ENCODE measurements at places on chromosomes 1 and 21.

DNA sequence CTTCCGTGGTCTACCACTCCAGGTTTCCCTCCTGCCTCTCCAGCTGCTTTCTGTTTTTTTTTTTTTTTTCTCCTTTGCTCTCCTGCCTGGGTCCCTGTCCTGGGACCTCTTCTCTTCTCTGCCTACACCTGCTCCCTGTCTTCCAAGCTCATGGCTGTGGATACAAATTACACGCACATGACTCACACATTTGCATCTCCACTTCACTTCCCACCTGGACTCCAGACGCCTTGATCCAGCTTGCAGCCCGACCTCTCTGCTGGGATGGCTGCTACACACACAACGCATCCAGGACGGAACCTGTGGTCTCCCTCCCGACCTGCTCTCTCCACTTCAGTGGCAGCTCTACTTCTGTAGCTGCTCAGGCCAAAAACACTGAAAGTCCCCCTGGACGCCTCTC lies 44.4 kb upstream of the B3GALT5 start:
- DNase-seq: no peak

DNA sequence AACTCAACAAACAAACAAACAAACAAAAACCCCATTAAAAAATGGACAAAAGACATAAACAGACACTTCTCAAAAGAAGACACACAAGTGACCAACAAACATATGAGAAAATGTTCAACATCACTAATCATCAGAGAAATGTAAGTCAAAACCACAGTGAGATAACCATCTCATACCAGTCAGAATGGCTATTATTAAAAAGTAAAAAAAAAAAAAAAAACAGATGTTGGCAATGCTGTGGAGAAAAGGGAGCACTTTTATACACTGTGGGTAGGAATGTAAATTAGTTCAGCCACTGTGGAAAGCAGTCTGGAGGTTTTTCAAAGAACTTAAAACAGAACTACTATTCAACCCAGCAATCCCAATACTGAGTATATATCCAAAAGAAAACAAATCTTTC lies 94.7 kb downstream of the PLPP3 start:
- DNase-seq: no peak

DNA sequence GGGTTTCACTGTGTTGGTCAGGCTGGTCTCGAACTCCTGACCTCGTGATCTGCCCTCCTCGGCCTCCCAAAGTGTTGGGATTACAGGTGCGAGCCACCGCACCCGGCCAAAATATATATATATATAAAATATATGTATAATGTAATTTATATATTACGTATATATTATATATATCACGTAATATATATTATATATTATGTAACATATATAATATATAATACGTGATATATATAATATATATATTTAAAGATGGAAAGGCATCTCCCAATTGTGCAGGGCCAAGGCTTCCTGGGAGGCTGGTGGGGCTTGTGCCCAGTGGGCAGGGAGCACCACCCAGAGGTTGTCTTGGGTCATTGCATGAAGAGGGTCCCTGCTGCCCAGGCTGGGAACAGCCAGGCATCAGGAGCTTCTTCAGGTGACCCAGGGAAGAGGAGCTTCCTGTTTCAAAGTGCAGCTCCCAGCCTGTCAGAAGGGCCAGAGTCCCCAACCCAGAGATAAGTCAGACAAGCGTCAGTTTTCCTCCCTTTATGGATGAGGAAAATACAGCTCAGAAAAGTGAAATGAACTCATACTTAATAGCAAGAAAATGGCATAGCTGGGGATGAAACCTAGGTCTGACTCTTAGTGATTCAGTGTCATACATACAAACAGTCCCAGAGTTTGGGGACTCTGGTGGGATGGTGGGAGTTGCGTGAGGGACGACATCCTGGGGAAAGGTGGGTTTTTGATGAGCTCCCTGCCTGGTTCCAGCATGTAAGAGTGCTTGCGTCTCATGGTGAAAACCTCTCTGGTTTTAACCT lies 12.0 kb downstream of the UBE2Q1 start:
- DNase-seq: peak; percentile 53

DNA sequence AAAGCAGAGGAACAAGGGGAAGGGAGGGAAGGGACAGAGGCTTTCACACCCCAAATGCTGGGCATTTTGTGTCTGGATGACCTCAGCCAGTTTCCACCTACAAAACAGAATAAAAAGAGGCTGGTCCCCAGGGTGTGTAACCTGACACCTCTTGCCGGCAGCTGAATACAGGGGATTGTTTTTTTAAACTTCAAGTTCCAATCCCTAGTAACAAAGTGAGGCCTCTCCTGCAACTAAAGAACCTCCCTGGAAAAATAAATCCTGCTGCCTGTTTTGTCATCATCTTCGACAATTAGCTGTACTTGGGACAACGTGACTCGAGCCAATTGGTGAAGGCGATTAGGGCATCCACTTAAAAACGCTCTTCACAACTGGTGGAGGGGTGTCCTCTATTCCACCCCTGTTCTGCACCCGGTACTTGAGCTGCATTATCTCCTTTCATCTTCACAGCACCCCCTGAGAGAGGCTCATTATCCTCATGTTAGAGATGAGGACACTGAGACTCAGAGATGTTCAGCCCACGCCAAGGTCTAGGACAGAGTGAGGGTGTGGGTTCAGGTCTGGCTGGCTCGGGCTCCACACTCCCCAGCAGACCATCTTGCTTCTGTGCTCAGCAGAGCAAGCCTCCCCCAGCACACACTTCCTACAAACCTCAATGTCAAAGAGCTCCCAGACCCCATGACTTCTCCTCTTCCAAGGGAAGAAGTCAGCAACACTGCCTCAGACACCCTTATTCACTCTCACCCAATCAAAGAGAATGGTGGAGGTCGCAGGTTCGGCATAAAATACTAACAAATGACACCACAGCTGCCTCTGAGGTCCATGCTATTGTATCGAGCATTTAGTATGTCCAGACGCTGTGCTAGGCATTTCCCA lies 15.2 kb downstream of the ITPKB start:
- DNase-seq: no peak

GRCh38 chr21:16213518-16213917 lies 483.7 kb downstream of the USP25 start:
- DNase-seq: no peak

DNA sequence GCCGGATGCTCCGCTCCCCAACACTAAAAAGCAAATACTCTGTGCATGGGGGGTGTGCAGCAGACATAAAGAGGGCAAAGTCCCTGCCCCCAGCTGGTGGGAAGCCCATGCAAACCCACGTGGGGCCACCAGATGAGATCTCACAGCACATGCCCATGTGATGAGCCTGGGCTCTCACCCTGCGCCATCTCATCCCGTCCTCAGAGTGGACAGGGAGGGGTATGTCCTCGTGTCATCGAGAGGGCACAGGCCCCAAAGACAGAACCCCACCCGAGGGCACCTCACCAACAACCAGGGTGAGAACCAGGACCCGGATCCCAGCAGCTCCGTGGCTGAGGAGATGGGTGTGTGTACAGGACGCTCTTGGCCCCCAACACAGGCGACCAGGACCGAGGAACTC lies 25.1 kb upstream of the ARHGEF16 start:
- DNase-seq: no peak

DNA sequence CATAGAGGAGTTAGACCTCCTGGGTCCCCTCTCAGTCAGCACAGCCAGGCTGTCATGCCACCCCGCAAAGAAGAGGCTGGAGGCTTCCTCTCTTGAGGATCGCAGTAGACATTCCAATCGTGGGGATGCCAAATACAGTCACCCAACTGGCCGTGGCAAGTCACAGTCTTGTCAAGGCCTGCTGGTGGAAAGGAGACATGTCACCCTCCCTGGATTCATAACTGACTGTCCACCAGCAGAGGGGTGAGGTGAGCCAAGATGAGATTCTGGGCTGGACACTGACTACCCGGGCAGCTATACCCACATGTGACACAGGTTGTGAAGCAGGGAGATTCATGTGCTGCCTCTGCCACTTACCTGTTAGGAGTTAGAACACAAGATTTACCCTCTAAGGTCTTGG lies 123.5 kb upstream of the NGF start:
- DNase-seq: no peak

DNA sequence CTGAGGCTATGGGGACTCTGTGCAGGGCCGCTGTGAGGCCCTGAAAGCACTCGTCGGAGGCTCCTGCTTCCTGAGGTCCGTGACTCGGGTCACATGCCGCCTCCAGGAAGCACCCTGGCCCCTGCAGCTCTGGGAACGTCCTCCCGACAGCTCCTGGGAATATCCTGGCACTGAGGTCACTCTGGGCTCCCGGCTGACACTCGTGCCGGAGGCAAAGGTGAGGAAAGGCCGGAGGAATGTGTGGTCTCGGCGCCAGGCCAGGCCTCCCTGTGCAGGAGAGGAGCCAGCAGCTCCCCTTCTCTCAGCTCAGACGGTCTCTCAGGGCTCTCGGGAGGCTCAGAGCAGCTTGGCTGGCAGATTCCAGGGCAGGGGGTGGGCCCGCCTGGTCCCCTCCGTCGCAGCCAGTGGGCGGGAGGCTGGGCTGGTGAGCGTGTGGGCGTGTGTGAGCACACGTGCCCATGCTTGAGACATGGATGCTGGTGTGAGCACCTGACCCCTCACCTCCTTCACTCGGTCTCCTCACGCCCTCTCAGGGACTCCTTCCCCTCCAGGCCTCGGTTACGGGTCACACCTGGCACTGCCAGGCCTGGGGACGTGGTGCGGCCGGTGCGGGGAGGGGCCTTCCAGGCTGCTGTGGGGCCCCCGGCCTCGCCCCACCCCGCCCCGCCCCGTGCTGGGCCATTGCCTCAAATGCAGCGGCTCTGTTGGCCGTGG lies 5.5 kb upstream of the RNF223 start:
- peak; percentile 9 for DNase-seq

- DNase-seq: peak; percentile 17
These were observed 41.2 kb downstream of the RRAGC start for GRCh38 chr1:38818175-38818976.

GRCh38 chr1:164320790-164321731 lies 237.9 kb upstream of the PBX1 start:
- DNase-seq: no peak

DNA sequence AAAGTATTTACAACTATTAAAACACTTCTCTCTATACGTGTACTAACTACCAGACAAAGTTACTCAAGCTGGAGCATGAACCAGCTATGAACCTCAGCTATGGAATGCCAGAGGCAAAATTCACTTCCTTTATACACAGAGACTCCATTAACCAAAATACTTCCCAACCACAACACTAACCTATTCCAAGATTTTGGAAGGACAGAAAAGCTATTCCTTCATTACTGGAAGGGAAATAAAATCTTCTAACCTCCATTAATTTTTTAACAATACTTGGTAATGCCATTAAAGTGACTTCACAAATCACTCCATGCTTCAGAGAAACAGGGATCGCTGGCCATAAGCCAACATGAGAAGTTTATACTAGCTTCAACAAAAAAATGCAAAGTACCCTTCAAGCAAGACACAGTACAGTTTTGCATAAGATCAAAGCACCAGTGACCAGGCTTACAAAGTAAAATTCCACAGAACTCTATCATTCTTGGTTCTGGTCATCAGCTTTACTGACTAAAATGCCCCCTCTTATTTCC lies 58.0 kb downstream of the PUM1 start:
- no peak for DNase-seq

- DNase-seq: no peak
These were observed 19.1 kb downstream of the KLHL20 start for GRCh38 chr1:173733912-173734311.

GRCh38 chr1:206143537-206144172 lies 26.5 kb upstream of the AVPR1B start:
- DNase-seq: no peak

DNA sequence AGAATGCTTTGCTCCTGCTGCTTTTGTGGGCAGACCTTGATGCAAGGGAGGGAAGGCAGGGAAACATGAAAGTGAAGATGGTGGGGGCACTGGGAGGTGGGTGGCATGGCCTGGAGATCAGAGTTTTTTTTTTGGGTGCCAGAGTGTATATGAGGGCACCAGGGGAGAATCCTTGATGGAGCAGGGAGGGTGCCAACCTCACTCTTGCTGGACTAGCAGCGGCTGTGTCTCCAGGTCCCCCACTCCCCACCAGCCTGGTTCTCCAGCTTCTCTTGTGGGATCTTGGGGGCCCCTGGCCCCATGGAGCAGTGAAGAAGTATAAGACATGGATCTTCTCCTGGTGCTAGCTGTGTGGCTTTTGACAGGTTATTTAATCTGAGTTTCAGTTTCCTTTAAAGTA lies 13.5 kb upstream of the PRELP start:
- no peak for DNase-seq

DNA sequence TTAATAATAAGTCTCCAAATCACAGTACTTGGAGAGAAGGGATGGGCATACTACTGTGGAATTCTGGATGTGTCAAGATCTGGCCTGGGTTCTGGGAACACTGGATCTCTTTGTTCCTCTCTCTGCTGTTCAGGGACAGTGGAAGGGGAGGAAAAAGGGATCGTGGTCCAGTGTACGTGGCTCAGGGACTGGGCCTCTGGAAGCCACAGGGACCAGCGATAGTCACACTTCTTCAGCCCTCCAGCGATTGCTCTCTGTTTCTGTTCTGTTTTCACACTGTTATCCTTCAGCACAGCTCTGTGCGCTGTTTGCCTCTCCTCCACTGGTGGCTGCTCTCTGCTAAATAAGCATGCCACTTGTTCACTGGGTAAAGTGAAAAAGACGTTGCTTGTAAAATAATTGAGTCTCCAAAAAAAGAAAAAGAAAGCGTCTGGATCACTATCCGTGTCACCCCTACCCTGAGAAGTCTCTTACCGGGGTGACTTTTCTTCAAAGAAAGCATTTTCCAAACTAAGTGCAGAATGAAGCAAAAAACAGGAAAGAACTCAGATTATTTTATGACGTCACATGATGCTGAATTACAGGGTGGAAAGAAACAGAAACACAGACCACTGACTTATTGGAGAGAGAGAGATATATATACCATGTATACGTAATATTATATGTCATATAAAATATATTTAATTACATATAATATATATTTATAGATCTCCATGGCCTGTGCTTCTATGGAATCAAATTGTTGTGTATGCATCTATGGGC lies 279.4 kb downstream of the RGS7 start:
- no peak for DNase-seq

DNA sequence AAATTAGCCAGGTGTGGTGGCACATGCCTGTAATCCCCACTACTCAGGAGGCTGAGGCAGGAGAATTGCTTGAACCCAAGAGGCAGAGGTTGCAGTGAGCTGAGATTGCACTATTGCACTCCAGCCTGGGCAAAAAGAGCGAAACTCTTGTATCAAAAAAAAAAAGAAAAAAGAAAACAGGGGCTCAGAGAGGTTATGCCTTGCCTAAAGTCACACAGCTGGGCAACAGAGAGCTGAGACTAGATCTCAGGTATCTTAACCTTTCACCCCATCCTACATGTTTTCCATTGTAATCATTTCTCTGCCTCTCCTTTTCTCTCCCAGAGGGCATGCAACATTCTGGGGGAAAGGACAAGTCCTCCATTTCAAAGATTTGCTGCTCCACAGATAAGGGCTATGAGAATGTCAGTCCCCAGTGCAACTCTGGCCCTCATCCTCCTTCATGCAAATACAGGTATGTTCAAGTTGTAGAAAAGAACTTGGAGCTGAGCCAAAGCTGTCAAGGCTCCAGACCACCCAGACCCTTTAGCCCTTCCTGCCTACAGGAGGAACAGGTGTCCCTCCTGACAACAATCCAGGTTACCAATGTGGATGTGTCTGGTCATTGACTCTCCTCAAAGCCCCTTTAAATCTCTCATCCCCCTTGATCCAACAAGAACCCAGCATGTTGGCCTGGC lies 6.9 kb downstream of the SLC9A1 start:
- DNase-seq: no peak

All from GDM1 (cell line).